Stimulated activated CD8-positive, alpha-beta memory T cell treated with anti-CD3 and anti-CD28 coated beads, Interleukin-4, amount 100 ng/mL, for 4 hours (primary cell): ENCODE measurements at places on chromosomes 2 and 18.

- DNase-seq: no peak
Observed at GRCh38 chr2:220011859-220012258, 384.4 kb downstream of the SLC4A3 start.

DNA sequence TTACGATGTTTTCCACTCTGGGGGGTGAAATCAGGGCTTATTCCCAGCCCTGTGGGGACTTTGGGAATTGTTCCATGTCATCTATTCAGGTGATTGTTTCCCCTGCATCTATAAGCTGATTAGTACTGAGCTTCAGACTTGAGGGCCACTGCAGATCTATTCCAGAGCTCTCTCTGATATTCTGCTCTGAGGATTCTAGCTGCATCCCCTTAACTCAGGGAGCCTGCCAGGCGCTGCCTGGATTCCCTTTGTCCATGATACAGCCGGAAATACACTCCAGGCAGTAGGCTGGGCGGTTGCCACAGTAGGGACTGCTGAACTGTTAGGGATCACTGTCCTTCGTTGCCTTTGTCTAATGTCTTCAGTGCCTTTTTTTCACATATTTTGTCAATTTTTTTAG lies 31.3 kb downstream of the PTRHD1 start:
- no peak for DNase-seq

- no peak for DNase-seq
Observed at GRCh38 chr2:146317959-146318358, 1526.9 kb upstream of the ACVR2A start.

DNA sequence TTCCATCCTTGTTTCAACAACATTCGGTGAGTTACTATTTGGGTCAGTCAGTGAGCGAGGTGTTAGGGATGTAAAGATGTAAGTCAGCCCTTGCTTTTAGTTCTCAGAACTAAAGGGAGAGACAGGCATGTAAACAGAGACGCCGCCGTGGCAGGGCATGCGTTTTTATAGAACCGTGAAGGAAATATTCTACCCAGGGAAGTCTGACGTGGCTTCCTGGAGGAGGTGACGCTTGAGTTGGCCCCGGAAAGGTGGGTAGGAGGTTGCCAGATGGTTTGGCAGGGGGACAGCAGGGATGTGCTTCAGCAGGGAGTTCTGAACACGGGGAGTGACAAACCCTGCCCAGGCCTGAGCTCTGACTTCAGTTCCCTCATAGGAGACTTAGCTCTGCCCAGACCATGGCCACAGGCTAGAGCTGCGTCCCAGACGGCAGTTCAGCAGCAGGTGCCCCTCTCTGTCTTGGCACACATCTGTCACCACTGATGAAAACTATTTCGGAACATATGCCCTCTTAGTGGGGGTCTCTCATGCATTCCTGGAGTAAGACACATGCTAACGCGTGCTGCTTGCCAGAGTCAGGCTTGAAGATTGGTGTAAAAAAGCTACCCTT lies 23.4 kb upstream of the RPL31 start:
- DNase-seq: no peak

GRCh38 chr2:219209236-219210195 lies 2.9 kb downstream of the ZFAND2B start:
- DNase-seq: no peak

- DNase-seq: no peak
Observed at GRCh38 chr18:58009166-58009565, 34.9 kb upstream of the NEDD4L start.

GRCh38 chr18:9082711-9083510 lies 19.6 kb upstream of the NDUFV2 start:
- DNase-seq: no peak
